ENCODE measurements at places on chromosomes 6 and 20.

GRCh38 chr6:157755746-157756411 lies 67.2 kb upstream of the SNX9 start:
- no peak for DNase-seq

DNA sequence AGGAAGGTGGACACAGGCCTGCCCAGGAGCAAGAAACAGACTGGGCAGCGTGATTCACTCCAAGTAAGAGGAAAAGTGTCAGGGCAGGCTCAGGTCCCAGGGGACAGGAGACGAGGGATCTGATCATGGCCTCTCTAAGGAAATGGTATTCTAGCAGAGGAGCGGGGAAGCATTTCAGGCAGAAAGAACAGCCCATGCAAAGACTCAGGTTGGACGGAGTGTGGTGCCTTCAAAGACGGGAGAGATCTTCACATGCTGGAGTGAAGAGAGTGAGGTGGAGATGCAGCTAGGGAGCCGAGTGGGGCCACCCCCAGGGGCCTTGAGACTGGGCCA lies 161.1 kb downstream of the SYCP2 start:
- no peak for DNase-seq

- no peak for DNase-seq
Measured at GRCh38 chr6:76940191-76940590, 523.1 kb downstream of the HTR1B start.

DNA sequence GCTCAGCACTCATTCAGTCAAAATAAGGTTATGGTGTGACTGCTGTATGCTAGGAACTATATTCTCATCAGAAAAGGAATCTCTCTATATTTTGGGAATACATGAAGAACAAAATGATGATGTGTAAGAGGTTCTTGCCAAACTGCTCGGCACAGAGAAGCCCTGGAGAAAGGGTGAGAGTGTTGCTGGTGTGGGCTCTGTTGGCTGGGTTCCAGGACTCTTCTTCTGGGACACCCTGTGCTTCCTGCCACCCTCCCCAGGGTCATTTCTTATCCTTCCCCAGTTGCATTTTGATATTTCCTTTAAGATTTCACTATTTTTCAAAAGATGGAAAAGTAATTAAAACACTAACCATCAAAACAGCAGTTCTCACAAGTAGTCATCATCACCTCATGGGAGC lies 28.8 kb downstream of the CST1 start:
- DNase-seq = no peak

DNA sequence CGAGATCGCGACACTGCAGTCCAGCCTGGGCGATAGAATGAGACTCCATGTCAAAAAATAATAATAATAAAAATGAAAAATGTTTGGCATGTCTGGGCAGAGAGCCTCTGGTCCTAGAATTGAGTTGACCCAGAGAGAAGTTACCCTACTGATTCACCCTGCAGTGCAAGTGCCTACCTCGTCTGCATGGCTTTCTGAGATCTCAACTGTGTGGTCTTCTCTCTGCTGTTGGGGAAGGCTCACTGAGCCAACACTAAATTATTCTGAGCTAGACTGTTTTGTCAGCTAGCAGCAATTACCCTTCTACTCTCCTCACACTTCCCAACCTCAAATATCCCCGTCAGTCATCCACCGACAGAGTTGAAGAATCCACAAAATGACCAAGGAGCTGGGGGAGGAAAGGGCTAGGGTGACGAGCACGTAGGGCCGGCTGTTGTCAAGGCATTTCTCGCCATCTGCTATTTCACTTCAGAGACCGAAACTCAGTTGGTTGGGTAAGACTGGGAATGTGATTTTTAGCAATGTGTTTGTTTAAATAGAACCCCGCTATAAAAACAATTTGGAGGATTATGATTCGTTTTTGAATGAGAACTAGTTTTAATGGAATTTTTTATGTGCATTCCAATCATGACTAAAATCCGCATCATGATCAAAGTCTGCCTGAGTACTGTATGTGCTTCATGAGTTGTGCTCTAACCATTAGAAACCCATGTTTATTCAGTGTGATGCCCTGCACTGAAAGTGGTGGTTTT lies 9.4 kb downstream of the MAS1 start:
- peak; percentile 79 for DNase-seq

DNA sequence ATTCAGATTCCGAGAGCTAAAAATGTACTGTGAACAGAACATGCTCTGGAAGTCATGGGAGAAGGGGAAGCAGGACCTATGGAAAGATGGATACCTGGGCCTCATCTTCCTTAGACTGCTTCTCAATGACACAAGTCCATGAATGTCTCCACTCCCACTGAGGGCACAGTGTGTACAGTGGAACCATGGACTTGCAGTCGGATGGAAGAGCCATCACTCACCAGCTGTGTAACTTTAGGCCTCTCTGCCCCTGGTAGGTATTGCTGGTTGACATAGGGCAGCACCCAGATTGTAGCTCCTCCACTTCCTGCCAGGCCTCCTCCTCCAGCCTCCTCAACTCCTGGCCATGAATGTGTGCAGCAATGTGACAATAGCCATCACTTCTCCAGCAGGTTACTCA lies 52.5 kb downstream of the MAFB start:
- no peak for DNase-seq

DNA sequence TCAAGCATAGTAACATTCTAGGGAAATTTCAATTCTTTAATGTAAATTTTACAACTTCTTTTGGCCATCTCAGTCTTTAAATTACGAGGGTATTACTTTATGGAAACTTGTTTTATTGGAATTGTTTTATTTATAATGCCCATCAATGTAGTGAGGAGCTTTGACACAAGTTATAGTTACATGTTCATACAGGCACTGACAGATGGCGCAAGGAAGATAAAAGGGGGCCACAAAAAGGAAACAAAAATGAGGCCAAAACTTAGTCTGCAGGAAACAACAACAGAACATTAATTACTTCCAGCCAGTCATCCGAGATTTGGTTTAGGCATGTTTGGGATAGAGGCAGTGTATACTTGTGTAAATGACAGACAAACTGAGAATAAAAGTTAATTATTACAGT lies 18.3 kb downstream of the SESN1 start:
- DNase-seq = no peak

DNA sequence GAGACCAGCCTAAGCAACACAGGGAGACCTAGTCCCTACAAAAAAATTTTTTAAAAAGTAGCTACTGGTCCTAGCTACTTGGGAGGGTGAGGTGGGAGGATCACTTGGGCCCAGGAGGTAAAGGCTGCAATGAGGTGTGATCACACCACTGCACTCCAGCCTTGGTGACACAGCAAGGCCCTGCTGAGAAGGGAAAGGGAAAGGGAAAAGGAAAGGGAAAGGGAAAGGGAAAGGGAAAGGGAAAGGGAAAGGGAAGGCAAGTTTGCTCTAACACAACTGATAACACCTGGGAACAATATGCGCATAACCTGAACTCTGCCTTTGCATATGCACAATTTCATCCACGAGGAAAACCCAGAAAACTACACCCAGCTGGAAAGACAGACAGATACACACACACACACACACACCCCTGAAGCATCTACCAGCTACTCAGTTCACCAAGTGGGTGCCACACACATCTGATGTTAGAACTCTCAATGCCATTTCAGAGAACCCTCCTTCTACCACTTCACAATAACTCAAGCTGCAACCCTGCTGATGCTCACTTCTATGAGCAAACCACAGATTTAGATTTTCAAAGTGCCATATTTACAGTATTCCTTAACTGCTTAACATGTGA lies 19.1 kb downstream of the B4GALT5 start:
- no peak for DNase-seq

DNA sequence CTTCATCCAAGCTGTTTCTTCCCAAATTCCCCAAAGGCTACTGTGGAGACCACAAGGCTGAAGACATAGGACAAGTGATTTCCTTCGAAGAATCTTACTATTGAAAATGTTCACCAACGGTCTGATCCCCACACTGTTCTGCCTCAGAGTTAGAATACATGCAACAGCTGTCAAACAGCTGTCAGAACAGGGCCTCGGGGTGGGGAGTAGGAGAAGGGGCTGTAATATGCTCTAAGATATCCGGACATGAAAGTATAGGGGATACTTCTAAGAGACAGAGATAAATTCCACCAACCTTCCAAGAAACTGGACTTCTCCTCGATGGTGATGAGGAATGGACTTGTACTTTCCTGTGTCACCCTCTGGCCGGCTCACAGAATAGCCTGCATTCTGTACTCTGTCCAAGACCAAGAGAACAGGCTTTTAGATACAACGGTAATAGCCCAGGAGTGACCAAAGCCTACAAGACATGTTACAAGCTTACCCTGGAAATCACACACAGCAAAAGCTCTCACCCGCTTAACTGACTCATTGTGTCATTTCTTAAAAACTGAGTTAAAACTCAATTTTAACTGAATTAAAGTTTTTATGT lies 69.2 kb upstream of the PTGIS start:
- DNase-seq = no peak
